Cortex of kidney (tissue), 1 donor: ENCODE measurements at places on chromosomes 4 and X.

GRCh38 chrX:10725071-10725470 is 104.7 kb upstream of the MID1 start:
- DNase-seq = no peak

GRCh38 chrX:47585273-47585672 is 3.0 kb downstream of the TIMP1 start:
- no peak for DNase-seq

GRCh38 chr4:30258949-30259348 is 461.2 kb upstream of the PCDH7 start:
- no peak for DNase-seq

DNA sequence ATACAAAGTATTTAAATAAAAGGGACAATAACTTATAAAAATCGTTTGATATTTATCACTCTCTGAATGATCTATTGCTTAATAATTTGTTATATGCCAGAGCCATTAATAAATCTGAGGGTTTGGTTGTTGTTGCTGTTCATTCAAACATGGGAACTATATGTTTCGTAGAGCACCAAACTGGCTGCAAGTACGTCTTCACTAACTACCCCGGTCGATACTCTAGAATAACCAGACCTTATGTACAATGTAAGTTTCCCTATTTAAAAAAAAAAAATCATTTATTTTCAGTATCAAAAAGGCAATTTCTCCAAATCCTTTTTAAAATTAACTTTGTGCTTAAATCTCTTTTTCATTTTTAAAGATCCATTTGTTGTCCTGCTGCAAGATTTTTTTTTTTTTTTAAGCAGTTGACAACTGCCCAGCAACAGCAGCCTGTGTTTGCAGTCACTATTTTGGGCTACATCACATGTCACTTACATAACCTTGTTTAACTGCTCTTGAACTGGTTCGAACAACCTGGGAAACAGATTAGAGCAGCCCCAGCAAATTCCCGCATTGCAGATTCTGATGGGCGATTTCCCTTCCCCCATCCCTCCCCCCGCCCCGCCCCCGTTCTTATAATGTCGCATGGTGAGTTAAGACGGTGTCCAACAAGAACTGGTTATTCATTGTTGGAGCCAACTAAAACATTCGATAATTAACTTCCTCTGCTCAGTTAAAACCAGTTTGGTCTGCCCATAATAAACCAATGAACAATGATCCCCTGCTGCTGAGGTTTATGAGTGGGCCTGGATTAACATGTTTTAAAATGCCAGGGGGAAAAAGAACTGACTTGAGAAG is 238.9 kb downstream of the NR3C2 start:
- no peak for DNase-seq

DNA sequence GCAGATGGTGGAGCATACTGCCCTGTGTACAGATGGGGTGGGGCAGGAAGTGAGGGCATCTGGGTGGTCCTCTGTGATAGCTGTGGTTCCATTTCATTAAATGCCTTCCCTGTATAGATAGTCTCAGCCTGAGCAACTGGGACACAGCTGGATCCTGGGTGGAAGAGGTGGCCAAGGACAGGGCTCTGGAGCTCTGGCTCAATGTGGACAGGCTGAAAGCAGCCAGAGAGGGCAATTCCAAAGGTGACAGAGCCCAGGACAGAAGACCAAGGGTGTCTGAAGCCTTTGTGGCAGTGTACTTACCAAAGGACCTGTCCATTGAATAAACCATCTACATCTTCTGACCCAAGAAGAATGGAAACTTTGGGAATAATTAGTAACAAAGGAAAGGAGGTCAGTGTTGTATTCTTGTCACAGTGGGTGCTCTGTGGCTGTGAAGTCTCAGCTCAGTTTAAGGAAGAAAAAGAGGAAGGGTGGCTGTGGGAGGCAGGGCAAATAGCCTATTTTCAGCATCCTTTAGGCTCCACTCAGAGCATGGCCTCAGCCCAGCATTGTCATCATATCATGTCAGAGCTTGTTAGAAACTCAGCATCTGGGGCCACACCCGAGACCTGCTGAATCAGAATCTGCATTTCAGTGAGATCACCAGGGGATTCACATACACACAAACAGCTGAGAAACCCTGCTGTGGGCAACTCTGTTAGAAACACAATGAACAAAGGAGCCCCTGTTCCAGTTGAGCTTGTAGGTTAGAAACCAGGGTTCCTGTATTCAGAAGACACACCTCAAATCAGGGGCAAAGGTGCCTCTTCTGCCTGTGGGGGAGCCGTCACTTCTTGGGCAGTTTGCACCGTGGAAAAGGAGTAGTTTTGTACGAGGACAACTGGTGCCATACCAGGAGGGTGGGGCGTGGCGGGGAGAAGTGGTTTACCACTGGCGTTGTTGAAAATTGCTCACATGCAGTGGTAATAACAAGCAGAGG is 168.6 kb downstream of the PTTG2 start:
- DNase-seq = no peak

DNA sequence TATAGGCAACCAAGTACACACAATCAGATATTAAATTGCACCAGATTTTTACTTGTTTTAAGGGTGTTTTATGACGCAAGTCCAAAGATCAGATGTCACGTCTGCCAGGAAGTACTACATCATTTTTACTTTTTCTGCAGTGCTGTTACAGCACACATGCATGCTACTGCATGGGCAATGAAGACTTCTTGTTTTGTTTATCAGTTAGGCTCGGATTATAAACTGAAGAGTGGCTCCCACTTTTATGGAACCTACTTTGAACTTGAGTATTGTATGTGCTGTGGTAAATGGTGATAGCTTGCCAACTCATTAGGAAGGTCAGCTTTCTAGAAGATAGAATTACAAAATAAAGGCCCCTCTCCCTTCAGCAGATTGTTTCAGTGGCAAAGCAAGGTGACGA is 131.6 kb downstream of the CEP135 start:
- DNase-seq = no peak

GRCh38 chr4:1490011-1490653 is 83.9 kb upstream of the NKX1-1 start:
- DNase-seq = no peak
